ENCODE measurements at places on chromosomes 6 and 20. TPM values are rescaled to one million over a fixed set of nuclear protein-coding genes. Genes with fewer than 3 reads are reported as not detected.

CDH4 gene
- 2.4 TPM for total RNA-seq

MDC1 gene
- 18.6 TPM for total RNA-seq

NRSN1 gene
- total RNA-seq = 21.8 TPM

SLC17A9 gene
- total RNA-seq = 17.4 TPM

PRELID3B gene
- 54.8 TPM for total RNA-seq

PPIL6 gene
- 3.5 TPM for total RNA-seq

PBOV1 gene
- 1.8 TPM for total RNA-seq

FAM184A gene
- 22.3 TPM for total RNA-seq

TRIM31 gene
- 0.90 TPM for total RNA-seq

RNF217 gene
- total RNA-seq = 23.4 TPM

SIRT5 gene
- 10.3 TPM for total RNA-seq

SYNDIG1 gene
- total RNA-seq = 7.0 TPM

EPHA7 gene
- total RNA-seq = 19.2 TPM

NKAIN2 gene
- 8.0 TPM for total RNA-seq

GGT7 gene
- 26.5 TPM for total RNA-seq

FABP7 gene
- 0.15 TPM for total RNA-seq

Measured in motor neuron (in vitro differentiated cells).